ENCODE measurements at places on chromosomes 5 and 9. TPM values are rescaled to one million over a fixed set of nuclear protein-coding genes. Genes with fewer than 3 reads are reported as not detected.

DNA sequence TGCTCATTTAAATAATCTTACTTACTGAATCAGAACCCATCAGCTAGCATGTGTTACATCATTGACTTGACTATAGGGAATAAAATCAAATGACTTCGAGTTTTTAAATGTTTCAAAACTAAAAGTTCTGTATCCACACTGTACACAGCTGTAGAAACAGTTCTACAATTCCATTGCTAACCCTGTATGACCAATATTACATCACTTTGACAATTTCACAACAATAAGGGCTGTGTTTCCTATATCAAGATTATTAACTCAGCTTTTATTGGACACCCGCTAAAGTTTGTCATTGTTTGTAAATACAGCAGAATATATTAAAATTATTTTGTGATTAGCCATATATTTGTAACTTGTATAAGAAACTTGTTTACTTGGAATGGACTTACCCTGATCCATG is 540.8 kb downstream of the PRELID2 start:
- no peak for DNase-seq

- no peak for DNase-seq
These were observed 8.3 kb downstream of the DCTN4 start for GRCh38 chr5:150750469-150750868.

GRCh38 chr5:110918683-110919082 is 152.8 kb upstream of the TSLP start:
- DNase-seq = no peak

Gene IFNB1
- total RNA-seq = not detected

Gene LCP2
- total RNA-seq = 0.80 TPM
